ENCODE measurements at places on chromosomes 1 and 21.

DNA sequence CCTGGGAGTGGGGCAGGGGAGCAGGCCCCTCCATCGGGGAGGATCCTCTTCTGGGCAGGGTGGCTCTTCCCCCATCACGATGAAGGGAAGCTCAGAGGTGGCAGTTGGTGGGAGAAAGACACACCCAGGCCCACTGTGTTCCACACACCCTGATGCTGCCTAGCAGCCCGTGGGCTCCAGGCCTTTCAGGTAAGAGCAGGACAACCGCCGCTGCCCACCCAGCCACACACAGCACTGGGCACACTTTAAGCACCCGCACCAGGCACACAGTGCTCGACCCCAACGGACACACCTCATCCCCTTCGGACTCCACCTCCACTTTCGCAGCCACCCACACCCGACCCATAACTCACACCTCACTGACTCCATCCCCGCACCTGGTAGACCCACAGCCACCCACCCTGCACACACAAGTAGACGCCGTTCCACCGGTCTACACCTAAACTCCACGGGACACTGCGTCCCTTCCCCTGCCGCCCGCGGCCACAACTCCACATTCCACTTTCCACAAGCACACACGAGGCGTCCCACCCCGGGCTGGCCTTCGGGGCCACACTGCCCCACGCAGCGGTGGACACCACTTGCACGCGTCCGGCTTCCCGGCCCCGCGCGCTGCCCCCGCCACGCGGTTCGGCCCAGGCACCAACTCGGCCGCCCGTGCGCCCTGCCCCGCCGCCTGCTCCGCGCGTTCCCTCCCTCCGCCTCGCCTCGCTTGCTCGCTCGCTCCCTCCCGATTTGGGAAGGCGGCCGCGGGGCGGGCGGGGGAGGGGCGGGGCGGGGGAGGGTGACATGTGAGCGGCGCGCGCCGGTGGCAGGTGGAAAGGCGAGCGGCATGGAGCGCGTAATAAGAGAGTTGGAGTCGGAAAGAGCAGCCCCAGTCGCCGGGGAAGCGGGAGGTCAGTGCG is at the start of gene KCNQ4:
KCNQ4 (plus strand) TSS at position 787 of the 905 bp plus-strand sequence. CDS start 307 bp downstream, outside the sequence.
- peak; percentile 36 for DNase-seq

GRCh38 chr1:224696891-224697765 is 81.0 kb downstream of the CNIH3 start:
- DNase-seq = peak; percentile 69

DNA sequence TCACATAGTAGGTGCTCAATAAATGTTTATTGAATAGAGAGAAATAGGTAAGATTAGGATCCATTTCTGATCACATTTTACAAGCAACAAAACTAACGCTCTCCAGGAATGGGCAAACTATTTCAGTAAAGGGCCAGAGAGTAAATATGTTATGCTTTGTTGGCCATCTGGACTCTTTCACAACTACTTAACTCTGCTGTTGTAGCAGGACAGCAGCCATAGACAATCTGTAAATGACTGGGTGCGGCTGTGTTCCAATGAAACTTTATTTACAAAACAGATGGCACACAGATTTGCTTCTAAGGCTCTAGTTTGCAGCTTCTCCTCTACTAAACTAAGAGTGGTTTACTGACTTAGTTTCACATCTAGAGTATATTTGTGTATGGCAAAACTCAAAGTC is 83.0 kb upstream of the BACH1 start:
- DNase-seq = no peak

- DNase-seq = no peak
Measured at GRCh38 chr1:88730132-88730675, 46.1 kb downstream of the PKN2 start.

DNA sequence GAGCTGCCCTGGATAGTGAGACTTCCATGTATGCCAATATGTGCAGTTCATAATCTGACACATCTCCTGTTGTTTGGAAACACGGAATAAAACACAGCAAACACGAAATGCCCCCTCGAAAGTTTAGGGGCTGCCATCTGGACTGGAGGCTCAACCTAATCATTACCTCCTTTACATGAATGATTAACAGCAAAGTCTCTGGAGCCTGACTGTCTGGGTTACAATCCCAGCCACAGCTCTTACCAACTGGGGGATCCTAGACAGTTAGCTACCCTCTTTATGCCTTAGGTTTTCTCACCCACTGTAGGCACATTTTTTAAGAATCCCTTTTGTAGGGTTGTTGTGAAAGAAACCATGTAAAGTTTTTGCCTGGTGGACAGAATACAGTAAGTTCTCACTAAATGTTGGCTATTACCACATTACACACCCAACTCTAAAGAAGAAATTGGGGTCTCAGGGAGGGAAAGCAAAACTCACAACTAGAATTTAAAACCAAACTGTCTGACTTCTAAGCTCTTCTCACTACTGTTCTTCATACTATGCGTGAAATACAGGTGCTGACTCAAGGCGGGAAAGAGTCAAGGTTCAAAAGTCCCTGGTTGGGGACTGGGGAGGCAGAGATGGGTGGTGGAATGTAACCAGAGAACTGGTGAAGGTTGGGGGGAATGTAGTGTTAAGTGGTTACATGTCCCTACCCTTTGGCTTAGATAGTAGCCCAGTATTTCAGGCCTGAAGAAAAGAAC is 24.2 kb downstream of the CYP4A22 start:
- DNase-seq = no peak

DNA sequence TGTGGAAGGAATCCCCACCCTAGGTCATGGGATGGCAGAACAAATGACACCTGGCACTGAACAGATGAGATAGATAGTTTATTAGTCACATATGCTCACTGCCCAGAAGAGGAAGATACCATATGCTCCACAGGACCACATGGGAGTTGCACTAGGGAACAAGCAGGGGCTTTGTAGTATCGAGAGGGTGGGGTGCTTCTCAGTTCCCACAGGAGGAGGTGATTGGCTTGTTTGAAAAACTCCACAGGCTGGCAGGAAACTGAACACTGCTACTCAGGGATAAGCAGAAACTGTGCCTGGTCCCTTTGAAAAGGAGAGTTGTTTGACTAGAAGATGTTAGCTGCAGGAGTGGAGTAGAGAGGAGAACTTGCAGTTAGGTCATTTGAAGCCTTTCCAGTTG is 31.9 kb upstream of the RXRG start:
- DNase-seq = no peak

GRCh38 chr21:15809818-15810217 is 80.0 kb downstream of the USP25 start:
- peak; percentile 39 for DNase-seq

DNA sequence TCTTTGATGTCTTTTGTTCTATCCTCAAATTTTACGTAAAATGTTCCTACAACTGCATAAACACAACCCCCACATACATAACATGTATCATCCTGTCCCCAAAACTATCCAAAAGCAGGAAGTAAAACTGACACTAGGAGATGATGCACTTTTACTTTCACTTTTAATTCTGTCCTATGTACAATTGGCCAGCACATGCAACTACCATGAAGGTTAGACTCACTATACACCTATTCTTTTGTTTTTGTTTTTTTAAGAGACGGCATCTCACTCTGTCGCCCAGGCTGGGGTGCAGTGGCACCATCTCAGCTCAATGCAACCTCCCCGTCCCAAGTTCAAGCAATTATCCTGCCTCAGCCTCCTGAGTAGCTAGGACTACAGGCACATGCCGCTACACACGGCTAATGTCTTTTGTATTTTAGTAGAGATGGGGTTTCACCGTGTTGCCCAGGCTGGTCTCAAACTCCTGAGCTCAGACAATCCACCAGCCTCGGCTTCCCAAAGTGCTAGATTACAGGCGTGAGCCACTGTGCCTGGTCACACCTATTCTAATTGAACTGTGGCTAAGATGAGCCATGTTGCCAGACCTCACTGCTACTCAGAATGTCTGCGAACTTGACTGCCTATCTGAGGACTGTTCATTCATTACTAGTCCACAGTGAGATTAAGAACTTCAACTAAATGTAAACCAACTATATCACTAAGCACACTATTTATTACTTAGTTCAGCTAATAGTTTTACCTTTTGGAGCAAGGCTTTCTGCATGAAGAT is 48.0 kb downstream of the TOR3A start:
- peak; percentile 54 for DNase-seq

GRCh38 chr21:26587736-26588201 is 14.7 kb upstream of the CYYR1 start:
- DNase-seq = peak; percentile 64

- DNase-seq = peak; percentile 6
Measured at GRCh38 chr1:174659823-174660222, 212.1 kb downstream of the GPR52 start.

DNA sequence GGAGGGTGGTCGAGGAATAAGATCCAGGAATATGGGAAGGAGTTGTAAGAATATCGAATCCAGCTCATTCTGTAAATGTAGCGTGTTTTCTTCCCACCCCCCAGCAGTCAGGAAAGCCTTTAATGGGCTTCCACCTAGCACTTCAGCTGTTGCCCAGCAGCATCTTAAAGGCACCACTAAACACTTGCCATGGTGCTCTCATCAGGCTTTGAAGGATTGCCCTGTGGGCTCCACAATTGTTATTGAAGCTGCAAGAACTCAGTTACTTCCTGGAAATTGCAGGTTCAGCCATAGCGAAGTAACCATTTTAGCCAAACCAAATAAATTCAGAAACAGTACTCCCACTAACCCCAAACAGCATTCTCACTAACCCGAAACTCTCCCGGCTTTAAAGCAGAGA is 511.2 kb downstream of the PLPP3 start:
- no peak for DNase-seq

DNA sequence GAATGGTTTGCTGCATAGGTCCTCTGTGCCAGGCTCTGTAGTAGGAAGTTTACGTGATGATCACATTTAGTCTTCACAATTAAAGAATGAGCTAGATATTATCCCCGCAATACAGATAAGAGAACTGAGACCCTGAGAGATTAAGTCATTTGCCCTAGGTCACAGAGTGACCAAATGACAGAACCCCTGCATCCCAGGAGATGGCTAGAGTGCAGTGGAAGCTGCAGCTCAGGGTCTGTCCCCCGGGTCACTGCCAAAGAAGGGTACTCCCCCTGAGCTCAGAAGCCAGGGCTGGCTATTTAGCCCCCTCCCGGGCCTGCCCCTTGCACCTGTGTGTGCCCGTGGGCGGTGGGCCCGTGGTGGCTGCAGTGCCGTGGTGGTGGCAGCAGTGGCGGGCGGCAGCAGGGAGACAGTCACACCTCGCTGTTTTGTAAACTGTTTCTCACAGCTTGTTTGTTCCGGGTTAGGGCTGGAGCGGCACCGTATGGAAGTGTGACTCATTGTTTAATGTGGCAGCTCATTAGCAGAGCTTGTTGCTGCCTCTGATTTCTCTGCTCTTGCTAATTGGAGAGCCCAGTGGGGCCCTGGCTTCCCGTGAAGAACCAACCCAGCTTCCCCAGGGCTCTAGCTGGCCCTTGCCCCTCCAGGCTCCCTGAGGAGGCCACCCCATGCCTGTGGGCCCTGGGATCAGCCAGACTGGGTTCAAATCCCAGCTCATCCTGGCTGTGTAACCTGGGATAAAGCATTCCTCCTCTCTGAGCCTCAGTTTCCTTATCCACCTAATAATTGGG is 19.3 kb upstream of the FOXO6 start:
- DNase-seq = no peak

DNA sequence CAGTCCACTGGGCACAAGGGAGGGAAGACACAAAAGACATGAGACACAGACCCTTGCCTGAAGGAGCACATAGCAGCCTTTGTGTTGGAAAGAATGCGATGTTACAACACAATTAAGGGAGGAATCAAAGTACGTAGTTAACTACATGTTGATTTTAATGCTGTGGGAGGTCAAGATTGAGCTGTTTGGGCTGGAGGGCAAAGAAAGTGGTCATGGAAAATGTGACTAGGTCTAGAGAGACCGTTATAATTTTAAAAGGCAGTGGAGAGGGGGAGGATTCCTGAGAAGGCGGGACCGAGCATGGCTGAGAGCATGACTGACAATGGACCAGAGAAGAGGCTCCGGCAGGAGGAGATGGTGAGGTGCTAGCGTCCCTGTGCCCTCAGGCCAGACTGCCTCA is 111.8 kb upstream of the ATP1A1 start:
- no peak for DNase-seq

- peak; percentile 26 for DNase-seq
Measured at GRCh38 chr1:12305377-12305776, 75.5 kb downstream of the VPS13D start.

GRCh38 chr1:28247612-28248272 is 11.6 kb upstream of the SESN2 start:
- no peak for DNase-seq

DNA sequence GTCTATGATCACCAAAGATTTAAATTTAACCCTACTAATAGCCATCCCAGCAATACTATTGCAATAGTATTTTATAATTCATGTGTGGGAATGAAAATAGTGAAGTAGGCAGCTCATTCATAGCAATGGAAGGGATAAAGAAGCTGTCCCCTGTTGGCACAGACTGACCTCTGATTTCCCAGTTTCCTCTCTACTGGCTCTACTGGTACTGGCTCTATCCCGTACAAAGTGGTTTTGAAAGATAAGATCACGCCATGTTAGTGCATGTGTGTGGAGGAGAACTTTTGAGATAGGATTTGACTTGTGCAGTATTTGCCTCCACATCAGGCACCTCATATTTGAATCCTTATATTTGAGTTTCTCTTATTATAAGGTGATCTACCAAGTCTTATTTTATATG is 227.3 kb upstream of the ADGRL2 start:
- DNase-seq = no peak

- peak; percentile 80 for DNase-seq
Measured at GRCh38 chr21:41460578-41461527, 34.8 kb downstream of the MX1 start.

- no peak for DNase-seq
Measured at GRCh38 chr1:94070865-94071264, 50.1 kb downstream of the ABCA4 start.

GRCh38 chr1:107362468-107363140 is 221.8 kb downstream of the NTNG1 start:
- DNase-seq = no peak

DNA sequence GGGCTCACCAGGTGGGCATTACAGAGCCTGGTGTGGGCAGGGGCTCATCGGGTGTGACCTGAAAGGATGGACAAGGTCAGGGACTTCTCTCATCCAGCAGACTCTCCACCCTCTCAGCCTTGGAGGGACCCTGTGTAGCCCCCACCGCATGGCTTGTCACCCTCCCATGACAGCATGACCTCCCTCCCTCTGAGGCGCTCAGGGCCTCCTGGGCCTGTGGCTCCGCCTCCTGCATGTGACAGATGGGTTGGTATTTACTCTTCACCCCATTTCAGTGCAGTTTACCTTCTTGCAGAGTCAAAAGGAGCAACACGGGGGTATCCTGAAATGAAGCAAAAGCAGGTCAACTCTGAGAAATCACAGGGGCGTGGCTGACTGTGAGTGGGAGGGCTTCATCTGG is 298.6 kb upstream of the AJAP1 start:
- DNase-seq = no peak

- peak; percentile 1 for DNase-seq
Measured at GRCh38 chr1:98870959-98871903, 133.4 kb downstream of the PLPPR5 start.
